ENCODE measurements at places on chromosomes 3 and 15. TPM values are rescaled to one million over a fixed set of nuclear protein-coding genes. Genes with fewer than 3 reads are reported as not detected.

Gene CCR9
- total RNA-seq: not detected

DNA sequence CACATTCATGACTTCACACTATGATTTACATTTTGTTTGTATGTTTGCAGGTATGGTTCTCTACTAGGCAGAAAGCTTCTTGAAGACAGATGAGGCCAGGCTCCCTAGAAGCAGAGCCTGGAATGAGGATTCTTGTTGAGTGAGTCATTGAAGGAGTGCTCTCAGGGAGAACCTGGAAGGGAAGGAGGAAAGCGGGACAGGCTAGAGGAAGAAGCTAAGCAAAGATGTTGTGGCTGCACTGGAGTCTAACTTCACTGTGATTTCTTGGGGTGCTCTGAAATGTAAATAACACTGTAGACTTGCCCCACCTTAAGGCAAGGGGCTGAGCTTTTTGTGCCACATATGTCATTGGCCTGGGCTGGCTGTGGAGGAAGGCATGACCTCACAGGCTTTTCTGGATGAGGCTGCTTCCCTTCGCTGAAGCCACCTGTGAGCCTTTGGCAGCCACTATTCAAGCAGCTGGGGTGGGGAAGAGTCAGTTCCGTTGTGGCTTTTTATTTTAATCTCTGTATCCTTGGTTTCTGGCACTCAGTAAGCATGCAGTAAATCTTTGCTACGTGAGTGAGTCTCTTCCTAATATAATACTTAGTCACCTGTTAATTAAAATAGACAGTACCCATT, 307.3 kb downstream of the SV2B start:
- DNase-seq: no peak

DNA sequence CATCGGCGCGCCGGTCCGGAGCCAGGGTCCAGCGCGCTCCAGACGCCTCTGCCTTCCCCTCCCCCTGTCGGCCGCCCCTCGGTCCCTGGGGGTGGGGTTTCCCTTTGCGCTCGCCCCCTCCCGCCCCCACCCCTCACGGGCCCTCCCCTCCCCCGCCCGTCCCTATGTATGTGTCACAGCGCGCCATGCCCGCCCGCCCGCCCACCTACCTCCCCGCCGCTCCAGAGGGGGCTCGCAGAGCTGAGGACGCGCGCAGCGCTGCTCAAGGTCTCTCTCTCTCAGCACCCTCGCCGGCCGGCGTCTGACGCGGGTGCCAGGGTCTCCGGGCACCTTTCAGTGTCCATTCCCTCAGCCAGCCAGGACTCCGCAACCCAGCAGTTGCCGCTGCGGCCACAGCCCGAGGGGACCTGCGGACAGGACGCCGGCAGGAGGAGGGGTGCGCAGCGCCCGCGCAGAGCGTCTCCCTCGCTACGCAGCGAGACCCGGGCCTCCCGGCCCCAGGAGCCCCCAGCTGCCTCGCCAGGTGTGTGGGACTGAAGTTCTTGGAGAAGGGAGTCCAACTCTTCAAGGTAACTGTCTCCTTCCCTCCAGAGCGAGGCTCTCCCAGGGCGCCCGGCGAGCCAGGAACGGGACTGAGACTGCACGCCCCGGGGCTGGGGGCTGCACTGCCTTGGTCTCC, at the start of gene ACAN:
Gene ACAN, plus strand, starts transcription at position 196 of the 679 bp plus-strand sequence. CDS start 32,771 bp downstream, outside the sequence.
- DNase-seq: no peak

- no peak for DNase-seq
Observed at GRCh38 chr3:50356553-50356952, 2.8 kb downstream of the TMEM115 start.

DNA sequence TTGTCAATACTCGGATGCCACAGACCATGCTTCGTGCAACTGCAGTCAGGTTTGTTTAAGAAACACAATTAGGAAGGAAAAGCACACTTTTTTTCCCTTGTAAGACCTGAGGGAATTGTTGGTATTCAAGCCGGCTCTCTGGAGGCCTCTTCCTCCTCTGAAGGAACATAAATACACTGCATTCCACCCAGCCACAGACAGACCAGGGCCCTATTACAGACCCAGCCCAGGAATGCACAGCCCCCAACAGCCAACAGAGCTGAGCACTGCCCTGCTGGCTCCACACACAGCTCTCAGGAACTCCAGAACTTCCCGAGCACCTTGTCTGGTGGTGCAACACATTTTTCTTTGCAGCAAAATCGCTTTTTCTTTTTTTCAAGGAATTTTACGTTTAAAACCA, 488.7 kb upstream of the PROK2 start:
- no peak for DNase-seq

- peak; percentile 68 for DNase-seq
Observed at GRCh38 chr3:14793126-14793857, 25.5 kb upstream of the FGD5 start.

DNA sequence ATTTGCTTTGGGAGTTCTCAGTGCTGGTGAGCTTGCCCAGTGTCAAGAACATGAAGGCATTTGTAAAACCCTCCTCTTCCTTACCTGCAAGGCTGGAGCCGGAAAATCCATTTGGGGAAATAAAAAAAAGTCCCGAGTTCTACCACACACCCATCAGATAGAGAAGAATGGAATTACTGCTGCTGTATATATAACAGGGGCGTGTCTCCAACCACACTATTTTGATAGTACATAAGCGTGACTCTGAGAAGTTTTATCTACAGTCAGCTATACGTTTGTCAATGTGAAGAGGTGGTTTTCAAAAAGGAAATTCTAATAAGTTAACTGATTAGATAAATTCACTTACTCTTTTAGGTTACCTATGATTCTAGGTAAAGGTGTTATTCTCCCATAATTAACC, 1.3 kb upstream of the CPA3 start:
- no peak for DNase-seq

Gene MKRN3
- total RNA-seq: 0.48 TPM

Gene GDPGP1
- 2.5 TPM for total RNA-seq

Gene XCR1
- under 0.01 TPM for total RNA-seq

DNA sequence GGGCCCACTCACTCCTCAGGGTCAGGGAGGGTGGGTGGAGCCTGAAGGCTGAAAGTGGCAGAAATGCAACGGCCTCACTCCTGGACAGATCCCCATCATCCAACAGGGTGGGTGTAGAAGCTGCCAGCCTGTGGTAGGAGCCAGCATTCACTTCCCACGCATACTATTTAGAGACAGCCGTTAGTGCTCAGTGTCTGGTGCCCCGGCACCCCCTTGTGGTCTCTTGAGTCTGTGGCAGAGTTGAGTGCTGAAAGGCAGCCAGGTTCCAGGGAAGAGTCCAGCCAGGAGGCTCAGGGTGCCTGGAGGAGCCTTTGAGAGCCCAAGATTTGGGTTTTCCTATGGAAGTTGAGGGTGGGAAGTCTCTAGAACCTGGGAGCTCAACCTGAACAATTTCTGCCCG, 2.1 kb upstream of the GNAT1 start:
- DNase-seq: peak; percentile 68

DNA sequence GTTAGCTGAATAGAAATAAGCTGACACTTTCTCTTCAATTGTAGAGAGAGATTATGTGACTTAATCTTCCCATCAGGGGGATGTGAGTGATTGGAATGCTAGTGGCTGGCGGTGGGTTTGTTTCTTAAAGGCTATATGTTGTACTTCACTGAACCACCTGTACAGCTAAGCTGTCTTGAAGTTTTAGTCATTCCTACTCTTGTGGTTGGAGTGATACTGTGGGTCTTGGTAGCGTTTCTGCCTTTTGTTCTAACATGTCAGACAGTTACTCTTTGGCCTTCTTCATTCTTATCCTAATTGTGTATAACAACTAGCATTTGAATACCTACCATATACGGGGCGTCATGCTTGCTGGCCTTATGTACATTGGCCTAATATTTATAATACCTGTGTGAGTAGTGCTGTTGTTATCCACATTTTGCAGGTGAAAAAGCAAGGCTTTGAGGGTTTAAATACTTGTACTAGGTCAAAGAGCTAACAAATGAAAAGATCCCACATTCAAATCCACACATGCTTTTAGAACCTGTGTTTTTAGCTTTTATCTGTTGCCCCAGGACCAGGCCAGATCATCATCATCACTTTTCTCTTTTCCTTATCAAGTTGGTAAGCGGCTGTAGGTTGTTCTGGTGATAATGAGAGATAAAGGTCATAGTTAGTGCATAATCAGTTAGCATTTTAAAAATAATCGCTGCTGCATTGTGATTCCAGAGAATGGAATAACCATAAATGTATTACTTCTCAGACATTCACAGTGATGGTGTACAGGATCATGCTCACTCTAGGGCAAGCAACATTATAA, 50.2 kb downstream of the AKAP13 start:
- no peak for DNase-seq

- no peak for DNase-seq
Observed at GRCh38 chr3:32399030-32399620, 7.5 kb downstream of the CMTM7 start.

DNA sequence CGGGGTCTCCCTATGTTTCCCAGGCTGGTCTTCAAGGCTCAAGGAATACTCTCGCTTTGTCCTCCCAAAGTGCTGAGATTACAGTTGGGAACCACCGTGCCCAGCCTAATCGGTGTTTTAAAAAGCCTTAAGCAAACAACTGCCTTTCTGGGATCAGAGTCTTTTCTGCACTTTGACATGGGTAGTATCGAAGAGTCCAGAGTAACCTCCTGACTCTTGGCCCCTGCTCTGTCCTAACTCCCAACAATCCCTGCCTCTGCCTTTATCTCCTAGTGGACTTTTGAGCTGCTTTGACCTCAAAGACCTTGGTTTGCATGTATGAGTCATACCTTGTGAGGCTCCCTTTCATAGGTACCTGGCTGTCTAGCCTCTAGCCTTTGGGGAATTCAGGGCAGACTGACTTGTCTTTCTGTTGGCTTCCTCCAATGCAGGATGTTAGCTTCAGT, 21.0 kb upstream of the HACD2 start:
- DNase-seq: no peak

Gene PRC1
- total RNA-seq: 8.6 TPM

GRCh38 chr3:15903164-15903563, 105.4 kb upstream of the ANKRD28 start:
- peak; percentile 67 for DNase-seq

DNA sequence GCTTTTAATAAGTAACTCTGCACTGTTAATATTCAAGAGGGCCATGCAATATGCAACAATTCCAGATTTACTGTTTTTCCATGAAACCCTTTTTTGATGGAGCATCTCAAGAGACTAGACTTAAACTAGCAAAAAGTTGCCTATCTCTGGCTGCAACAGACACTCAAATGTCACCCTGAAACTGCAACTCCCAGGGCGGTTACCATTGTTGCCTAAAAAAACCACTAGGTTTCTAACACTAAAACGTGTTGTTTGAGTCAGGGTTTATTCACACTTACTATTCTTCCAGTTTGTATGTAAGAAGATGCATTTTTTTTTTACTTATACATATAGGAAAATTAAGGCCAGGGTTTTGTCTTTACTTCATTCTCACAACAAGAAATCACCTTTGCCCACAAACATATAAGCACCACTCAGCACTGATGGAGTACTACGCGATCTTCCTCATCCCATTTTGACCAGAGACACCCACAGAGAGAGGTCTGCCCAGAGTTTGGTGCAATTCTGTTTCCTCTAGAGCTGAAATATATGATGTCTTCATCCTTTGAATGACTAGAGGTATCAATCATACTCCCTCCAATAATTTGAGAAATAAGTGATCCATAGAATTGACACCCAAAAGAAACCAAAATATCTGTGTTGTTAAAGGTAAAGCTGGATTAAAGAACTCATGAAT, 124.0 kb upstream of the SNTN start:
- DNase-seq: no peak

- DNase-seq: peak; percentile 91
Observed at GRCh38 chr15:64809649-64810496, 15.6 kb downstream of the PIF1 start.

DNA sequence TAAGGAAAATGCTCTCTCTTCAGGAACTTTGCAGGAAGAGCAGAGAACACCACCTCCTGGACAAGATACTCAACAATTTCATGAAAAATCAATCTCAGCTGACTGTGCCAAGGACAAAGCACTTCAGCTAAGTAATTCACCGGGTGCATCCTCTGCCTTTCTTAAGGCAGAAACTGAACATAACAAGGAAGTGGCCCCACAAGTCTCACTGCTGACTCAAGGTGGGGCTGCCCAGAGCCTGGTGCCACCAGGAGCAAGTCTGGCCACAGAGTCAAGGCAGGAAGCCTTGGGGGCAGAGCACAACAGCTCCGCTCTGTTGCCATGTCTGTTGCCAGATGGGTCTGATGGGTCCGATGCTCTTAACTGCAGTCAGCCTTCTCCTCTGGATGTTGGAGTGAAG, 200.5 kb downstream of the AKAP13 start:
- DNase-seq: no peak

Gene STRIT1
- not detected for total RNA-seq

- DNase-seq: no peak
Observed at GRCh38 chr3:97687734-97688133, 76.8 kb upstream of the ARL6 start.

- no peak for DNase-seq
Observed at GRCh38 chr15:69893863-69894262, 203.9 kb downstream of the TLE3 start.

GRCh38 chr3:122942937-122943827, 84.4 kb downstream of the SEMA5B start:
- peak; percentile 35 for DNase-seq

Gene OR5H14
- total RNA-seq: not detected

DNA sequence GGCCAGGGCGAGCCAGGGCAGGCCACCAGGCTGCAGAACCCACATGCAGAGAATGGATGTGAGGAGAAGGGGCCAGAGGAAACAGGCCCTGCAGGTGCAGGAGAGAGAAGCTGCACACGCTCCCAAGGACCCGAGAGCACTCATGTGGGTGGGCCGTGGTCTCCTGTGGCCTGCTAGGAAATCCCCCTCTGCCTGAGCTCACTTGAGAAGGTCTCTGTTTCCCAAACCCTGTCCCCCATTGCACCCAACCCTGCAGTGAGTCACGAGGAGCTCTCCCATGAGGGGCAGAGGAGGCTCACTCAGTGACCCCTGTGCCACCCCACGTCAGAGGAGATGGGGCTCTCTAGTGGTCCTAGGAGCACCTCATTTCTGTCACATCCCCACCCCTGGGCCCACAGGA, 111.1 kb downstream of the KLF13 start:
- DNase-seq: no peak

Gene NXPE3
- 15.2 TPM for total RNA-seq

Gene TRAT1
- 0.15 TPM for total RNA-seq
